H4 (cell line): ENCODE measurements at places on chromosomes 5 and 9.

DNA sequence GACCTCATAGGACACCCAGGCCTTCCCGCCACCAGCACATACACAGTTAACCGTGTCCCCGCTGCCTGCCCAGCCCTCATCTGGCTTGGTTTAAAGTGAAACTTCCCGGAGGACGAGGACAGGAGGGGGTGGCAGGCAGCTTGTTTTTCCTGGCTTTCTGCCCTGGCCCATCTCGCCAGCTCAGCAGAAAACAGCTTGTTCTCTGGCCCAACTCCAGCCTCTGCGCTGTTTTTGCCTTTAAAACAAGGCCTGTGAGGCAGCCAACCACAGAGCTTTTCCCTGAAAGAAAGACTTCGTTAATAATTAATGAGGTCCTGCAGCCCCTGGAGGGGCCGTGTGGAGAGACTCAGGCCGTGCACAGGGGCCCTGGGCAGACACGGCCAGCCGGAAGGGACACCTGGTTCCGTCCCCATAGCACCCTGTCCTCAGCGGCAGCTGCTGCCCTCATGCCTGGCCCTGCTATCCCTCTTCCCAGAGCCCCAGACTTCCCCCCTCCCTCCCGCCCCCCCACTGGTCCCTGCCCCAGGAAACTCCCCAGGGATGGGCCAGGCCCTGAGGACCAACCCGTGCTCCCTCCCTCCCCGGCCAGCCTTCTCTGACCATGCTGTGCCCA lies 108.7 kb downstream of the RXRA start:
- DNase-seq: peak; percentile 96

DNA sequence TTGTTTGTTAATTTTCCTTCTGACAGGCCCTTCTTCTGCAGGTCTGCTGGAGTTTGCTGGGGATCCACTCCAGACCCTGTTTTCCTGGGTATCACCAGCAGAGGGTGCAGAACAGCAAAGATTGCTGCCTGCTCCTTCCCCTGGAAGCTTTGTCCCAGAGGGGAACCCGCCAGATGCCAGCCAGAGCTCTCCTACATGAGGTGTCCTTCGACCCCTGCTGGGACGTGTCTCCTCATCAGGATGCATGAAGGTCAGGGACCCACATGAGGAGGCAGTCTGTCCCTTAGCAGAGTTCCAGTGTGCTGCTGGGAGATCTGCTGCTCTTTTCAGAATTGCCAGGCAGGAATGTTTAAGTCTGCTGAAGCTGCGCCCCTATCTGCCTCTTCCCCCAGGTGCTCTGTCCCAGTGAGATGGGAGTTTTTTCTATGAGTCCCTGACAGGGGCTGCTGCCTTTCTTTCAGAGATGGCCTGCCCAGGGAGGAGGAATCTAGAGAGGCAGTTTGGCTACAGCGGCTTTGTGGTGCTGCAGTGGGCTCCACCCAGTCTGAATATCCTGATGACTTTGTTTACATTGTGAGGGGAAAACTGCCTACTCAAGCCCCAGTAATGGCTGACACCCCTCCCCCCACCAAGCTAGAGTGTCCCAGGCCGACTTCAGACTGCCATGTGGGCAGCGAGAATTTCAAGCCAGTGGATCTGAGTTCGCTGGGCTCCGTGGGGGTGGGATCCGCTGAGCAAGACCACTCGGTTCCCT lies 772.0 kb upstream of the FAM174A start:
- peak; percentile 6 for DNase-seq

- no peak for DNase-seq
Measured at GRCh38 chr5:73968729-73969128, 342.7 kb downstream of the ARHGEF28 start.

DNA sequence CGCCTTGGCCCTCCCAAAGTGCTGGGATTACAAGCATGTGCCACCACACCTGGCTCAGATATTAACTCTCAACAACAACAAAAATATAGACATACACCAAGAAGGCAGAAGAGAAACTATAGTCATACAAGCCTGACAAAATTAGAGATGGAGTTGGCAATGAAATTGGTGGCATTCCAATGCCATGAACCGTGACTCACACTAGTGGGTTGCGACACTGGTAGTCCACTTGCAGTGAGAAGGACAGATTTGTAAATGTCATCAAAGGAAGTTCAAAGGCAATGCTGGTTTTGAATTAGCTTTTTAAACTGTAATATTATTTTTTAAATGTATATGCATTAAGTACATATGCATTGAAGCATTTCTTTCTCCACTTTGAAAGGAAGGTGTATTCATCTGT lies 8.5 kb upstream of the DNAJC25 start:
- DNase-seq: peak; percentile 82

GRCh38 chr9:17624571-17624970 lies 45.7 kb downstream of the SH3GL2 start:
- DNase-seq: no peak

- DNase-seq: no peak
Measured at GRCh38 chr9:15239816-15240215, 67.2 kb downstream of the TTC39B start.

DNA sequence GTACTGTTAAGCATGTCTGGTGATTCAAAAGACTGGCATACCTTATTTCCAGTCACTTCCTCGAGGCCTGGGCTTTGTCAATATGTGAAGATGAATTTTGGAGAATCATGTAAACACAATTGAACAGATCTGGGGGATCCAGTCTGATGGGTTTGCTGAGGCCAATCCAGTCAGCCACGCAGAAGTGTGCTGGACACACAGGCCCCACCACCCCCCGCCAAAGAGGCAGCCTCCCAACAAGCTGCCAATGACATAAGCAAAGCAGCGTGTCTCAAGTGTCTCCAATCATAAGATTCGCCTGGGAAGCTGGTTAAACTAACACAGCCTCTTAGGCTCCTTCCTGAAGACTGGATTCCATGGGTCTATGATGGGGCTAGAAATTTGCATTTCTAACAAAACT lies 192.9 kb upstream of the KLF9 start:
- DNase-seq: no peak

- DNase-seq: no peak
Measured at GRCh38 chr9:137741330-137741729, 122.5 kb downstream of the EHMT1 start.

GRCh38 chr9:125701351-125701750 lies 5.7 kb downstream of the MAPKAP1 start:
- DNase-seq: no peak

DNA sequence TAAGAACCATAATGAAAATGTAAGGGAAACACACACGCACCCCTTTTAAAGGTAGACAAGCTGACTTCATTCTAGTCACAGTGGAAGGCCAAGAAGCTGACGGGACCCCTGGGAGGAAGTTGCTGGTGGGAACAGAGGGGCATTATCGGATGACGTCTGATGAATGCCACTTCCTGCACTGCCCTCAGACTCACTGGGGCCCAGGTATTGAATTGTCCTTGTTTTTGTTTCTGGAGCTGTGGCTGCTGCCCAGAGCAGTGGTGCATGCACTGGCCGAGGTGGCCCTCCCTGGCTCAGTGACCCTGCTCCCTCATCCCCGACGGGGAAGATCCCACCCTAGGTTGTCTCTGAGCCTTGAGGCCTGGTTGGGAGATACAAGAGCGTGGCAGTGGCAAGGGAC lies 15.3 kb upstream of the RPL26L1 start:
- DNase-seq: no peak

- no peak for DNase-seq
Measured at GRCh38 chr5:110402562-110402961, 323.9 kb downstream of the TMEM232 start.

GRCh38 chr5:1836891-1837880 lies 36.0 kb downstream of the NDUFS6 start:
- no peak for DNase-seq

GRCh38 chr9:80072451-80072850 lies 500.7 kb downstream of the TLE4 start:
- no peak for DNase-seq

GRCh38 chr5:126998201-126998631 lies 32.1 kb downstream of the MARCHF3 start:
- no peak for DNase-seq

GRCh38 chr9:98054376-98054951 lies 2.1 kb upstream of the NANS start:
- no peak for DNase-seq

GRCh38 chr5:80067531-80068245 lies 32.5 kb downstream of the THBS4 start:
- no peak for DNase-seq

GRCh38 chr5:66002415-66002814 lies 76.0 kb downstream of the ERBIN start:
- DNase-seq: no peak

GRCh38 chr5:108529381-108529780 lies 147.5 kb upstream of the FBXL17 start:
- DNase-seq: no peak

GRCh38 chr5:144142139-144142823 lies 28.2 kb downstream of the YIPF5 start:
- DNase-seq: peak; percentile 58

DNA sequence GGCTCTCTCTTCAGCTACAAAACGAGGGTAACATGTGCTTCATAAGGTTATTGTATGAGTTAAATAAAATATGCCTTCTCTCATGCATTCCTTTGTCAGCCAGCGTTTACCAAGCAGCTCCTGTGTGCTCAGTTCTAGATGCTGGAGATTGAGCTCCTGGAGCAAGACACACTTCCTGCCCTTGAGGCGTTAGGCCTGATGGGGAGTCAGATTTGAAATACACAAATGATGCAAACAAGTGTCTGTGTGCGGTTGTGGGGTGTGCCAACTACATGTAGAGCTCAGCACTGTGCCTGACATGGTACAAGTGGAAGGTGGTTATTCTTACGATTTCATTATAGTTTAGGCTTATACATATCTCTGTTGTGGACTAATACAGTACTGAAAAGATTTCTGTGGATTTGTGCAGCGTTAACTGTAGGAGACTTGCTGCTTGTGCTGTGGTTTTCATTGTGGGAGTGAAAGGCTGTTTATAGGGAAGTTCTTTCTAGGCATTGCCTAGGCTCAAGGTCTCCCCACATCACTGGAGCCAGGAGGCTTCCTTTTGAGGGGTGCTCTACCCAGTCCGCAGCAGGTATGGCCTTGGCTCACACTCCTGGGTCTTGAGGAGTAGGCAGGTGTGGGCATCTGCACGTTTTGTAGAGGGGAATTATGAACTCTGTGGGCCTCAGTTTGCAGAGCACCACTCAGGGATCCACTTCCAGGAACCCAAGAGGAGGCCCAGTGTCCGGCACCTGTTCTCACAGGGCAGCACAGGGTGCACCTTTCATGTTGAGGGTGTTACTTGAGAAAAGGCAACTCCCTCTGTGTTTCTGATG lies 39.8 kb upstream of the ANGPTL2 start:
- DNase-seq: peak; percentile 42

DNA sequence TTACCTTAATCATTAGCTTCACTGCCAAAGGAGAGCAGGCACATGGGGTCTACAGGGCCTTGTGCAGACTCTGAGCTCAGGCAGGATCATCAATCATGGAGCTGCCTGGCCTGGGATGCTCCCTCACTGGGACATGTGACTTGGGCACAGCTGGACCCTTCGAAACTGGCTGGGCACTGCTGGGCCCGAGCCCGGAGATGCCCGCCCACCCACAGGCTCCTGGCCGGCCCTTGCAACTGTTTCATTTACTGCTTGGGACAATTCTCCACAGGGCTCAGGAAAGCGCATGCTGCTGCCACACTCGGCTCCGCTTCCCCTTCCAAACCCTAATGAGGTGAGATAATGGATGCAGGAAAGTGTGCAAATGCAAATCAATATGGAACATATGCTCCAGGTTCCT lies 387.5 kb downstream of the TRIM36 start:
- no peak for DNase-seq

- DNase-seq: no peak
Measured at GRCh38 chr5:137231540-137231939, 267.6 kb downstream of the SPOCK1 start.

DNA sequence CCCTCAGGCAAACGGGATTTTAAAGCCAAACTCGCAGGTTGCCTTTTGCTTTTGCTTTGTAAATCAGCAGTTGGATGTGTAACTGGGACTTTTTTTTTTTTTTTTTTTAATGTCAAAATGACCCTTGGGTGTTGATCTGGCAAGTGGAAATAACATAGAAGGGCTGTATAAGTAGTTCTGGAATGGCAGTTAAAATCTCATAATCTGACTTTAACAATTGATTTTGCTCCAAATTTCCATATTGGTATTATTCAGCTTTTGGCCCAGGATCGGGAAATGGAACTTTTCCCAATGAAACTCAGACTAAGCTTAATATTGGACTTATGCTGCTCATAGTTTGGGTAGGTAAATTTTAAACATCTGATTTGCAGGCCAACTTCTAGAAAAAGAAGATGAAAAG lies 346.8 kb upstream of the NUDT12 start:
- no peak for DNase-seq

- no peak for DNase-seq
Measured at GRCh38 chr9:107007402-107007801, 144.4 kb downstream of the ZNF462 start.

- no peak for DNase-seq
Measured at GRCh38 chr9:19281801-19282200, 51.3 kb downstream of the DENND4C start.

DNA sequence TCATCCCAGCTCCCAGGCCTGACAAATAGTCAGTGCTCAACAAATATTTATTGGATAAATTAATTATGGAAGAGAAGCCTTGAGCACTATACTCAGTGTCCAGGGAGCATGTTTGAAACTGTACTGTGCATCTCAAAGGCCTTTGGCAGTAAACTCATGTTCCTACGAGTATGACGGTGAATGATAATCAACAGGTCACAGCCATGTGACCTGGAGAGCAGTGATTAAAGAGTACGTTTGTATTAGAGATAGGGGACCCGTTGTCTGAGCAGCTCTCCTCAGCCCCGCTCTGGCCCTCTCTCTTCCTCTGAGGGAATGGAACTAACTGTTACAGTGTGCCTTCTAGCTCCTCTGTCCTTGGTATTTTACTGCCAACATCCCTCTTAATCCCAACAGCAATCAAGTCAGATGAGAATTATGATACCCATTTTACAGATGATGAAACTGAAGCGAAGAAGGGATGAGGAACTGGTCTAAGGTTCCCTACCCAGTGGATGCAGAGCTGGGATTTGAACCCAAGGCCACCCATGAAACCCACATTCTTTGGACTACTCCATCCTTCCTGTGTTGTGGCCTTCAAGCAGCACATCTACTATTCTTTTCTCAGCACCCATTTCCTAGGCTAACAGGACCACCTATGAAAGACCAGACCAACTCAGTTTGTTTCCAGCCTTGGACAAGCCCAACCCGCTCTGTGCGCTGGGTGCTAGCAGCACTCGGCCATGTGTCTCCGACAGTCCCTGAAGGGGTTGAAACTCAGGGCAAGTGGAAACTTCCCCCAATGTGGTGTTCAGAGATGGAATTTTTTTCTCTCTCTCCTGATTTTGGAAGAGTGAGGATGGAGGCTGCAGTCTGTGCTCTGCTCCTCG lies 34.9 kb downstream of the SPRY4 start:
- DNase-seq: no peak

GRCh38 chr5:155193483-155194107 lies 180.0 kb downstream of the KIF4B start:
- DNase-seq: no peak

DNA sequence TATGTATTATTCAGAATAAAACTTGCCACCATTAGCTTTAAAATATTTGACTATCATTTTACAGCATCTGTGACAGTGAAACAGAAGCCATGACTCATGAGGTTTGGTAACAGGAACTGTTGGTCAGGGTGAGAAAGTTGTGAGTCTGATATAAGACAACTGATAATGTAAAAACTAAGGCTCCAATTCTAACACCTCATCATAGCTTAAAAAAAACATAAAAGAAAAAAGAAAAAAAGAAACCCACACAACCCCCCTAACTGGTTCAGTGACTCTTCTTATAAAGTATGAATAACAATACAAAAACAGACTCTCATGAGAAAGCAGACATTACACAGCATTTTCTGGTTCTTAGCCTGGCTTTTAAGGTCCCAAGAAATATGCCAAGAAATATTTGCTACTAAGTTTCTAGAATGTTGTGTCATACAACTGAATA lies 85.8 kb downstream of the MRPS27 start:
- DNase-seq: peak; percentile 36
